ENCODE measurements at places on chromosomes 2 and 18.

GRCh38 chr2:159285929-159286708 lies at the start of gene WDSUB1:
Gene WDSUB1, minus strand, starts transcription at chr2:159286703. Its CDS starts 3,634 bp downstream, at chr2:159283069.
- H3K27me3 ChIP-seq: no peaks in the 10 kb centered on the region
- peak within 1 kb of the TSS; percentile 87 for H3K27ac ChIP-seq
- DNase-seq: peak; percentile 71
- H3K36me3 ChIP-seq: peaks cover 7% of the 10 kb centered on the region
- peak within 1 kb of the TSS; percentile 78 for H3K4me3 ChIP-seq
- peaks cover 4% of the 10 kb centered on the region for H3K4me1 ChIP-seq

GRCh38 chr2:190408538-190409271 lies 550 bp downstream of the MFSD6 start:
- H3K27me3 ChIP-seq: no peaks in the 10 kb centered on the region
- peaks cover 6% of the 10 kb centered on the region for H3K4me1 ChIP-seq
- peak overlapping the region; percentile 70 for H3K27ac ChIP-seq
- peak overlapping the region; percentile 73 for H3K4me3 ChIP-seq
- peak; percentile 73 for DNase-seq
- H3K36me3 ChIP-seq: no peaks in the 10 kb centered on the region

- no peak overlapping the region for H3K4me3 ChIP-seq
- no peaks in the 10 kb centered on the region for H3K4me1 ChIP-seq
- no peak for DNase-seq
- H3K36me3 ChIP-seq: no peaks in the 10 kb centered on the region
- H3K27ac ChIP-seq: no peak overlapping the region
- no peaks in the 10 kb centered on the region for H3K27me3 ChIP-seq
Observed at GRCh38 chr2:157897106-157897971, 21.2 kb upstream of the ACVR1 start.

DNA sequence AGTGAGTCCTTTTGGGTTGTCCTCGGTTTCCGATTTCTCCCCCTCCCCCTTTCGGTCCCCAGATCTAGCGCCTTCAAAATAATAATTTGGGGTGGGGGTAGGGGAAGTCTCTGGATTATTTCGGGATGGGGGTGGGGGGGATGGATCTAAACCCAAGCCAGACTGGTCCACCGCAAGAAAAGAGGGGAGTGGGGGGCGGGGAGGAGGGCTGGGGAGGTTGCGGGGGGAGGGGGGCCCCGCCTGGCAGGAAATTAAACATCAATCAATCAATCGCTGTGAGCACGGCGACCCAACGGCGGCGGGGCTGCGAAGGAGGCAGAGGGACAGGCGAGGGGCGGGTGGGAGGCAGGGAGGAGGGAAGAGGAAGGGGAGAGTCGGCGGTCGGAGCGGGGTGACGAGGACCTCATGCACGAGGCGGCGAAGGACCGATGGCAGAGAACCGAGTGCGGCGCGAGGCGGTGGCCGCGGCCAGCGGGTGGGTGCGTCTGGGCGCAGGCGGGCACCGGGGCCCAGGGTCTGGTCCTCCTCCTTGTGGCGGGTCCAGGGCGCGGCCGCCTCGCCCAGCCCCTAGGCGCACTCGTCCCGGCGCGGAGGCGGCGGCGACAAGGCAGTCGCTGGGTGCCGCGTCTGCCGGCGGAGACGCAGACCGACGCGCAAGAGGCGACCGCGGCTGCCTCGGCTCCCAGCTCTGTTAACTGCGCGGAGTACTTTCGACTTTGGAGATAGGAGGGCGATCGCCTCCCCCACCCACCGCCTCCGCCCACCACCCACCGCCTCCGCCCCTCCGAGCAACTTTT lies 468 bp upstream of the SATB2 start:
- peaks cover 38% of the 10 kb centered on the region for H3K4me1 ChIP-seq
- no peaks in the 10 kb centered on the region for H3K36me3 ChIP-seq
- DNase-seq: no peak
- H3K27ac ChIP-seq: peak overlapping the region; percentile 86
- H3K4me3 ChIP-seq: peak overlapping the region; percentile 83

DNA sequence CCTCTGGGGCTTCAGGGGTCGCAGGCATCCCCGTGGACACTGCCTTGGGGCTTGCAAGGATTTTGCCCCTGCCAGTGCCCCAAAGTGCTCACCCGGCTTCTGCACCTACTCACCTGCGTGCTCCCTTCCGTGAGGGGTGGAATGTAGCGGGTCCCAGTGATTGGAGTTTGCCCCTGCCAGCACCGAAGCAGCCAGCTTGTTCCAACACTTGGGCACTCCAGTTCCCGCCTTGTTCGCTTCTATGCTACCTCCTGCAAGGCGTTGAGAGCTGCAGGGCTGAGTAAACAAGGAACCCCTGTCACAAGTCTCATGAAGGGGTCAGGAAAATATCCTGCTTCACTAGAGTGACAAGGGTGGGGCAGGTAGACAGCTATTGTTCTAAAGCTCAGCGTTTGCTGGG lies 631.5 kb downstream of the EPHA4 start:
- no peaks in the 10 kb centered on the region for H3K36me3 ChIP-seq
- no peak overlapping the region for H3K27ac ChIP-seq
- H3K4me3 ChIP-seq: no peak overlapping the region
- no peaks in the 10 kb centered on the region for H3K4me1 ChIP-seq
- DNase-seq: no peak

- no peaks in the 10 kb centered on the region for H3K27me3 ChIP-seq
- peak overlapping the region; percentile 47 for H3K27ac ChIP-seq
- H3K4me3 ChIP-seq: no peak overlapping the region
- H3K36me3 ChIP-seq: no peaks in the 10 kb centered on the region
Observed at GRCh38 chr2:696999-697627, 19.9 kb upstream of the TMEM18 start.

DNA sequence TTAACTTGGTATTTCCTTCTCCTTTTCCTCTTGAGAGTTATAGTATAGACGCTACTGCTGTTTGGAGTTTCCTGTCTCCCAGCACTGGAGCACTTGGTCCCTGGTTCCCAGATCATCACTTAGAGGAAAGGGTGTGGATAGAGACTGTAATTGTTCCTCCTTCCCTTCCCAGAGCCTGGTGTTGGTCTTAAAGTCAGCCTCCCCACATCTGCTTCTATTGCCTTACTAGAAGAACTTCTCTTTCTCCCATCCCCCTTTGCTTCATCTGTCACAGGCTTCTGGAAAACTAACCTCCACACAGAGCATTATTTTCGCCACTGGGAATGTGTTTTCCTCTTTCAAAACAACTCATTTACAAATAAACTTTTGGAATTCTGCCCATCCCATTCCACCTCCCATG lies 131.0 kb downstream of the CCDC85A start:
- H3K36me3 ChIP-seq: no peaks in the 10 kb centered on the region
- no peak for DNase-seq
- no peak overlapping the region for H3K27ac ChIP-seq
- H3K4me3 ChIP-seq: no peak overlapping the region
- no peaks in the 10 kb centered on the region for H3K27me3 ChIP-seq

GRCh38 chr2:64743739-64744330 lies 90.1 kb upstream of the SERTAD2 start:
- H3K4me3 ChIP-seq: no peak overlapping the region
- H3K4me1 ChIP-seq: peaks cover 15% of the 10 kb centered on the region
- no peaks in the 10 kb centered on the region for H3K36me3 ChIP-seq
- H3K27me3 ChIP-seq: no peaks in the 10 kb centered on the region

DNA sequence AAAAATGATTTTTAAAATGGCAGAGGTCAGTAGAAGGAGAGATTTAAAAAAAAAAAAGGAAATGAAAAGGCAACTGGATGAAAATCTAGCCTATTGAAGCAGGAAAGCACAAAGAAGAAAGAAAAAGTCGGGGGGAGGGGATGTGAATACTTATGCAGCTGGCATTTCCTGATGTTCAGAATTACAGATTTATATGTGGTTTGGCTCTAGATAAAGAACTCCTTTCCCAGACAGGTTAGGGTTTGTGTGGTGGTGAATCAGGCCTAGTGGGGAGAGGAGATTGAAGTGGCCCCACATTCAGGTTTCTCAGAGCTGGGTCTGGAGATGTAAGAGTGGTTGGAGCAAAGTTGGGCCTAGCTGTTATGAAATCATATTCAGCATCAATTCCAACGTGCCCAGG lies 394.4 kb downstream of the FIGN start:
- no peaks in the 10 kb centered on the region for H3K4me1 ChIP-seq
- H3K27ac ChIP-seq: no peak overlapping the region
- no peaks in the 10 kb centered on the region for H3K27me3 ChIP-seq
- no peak for DNase-seq

- H3K36me3 ChIP-seq: no peaks in the 10 kb centered on the region
- H3K4me1 ChIP-seq: peaks cover 3% of the 10 kb centered on the region
- DNase-seq: no peak
Observed at GRCh38 chr2:118806797-118807667, 40.4 kb downstream of the EN1 start.

- H3K27ac ChIP-seq: no peak overlapping the region
Observed at GRCh38 chr2:136060416-136060815, 57.5 kb downstream of the CXCR4 start.

GRCh38 chr2:55611997-55612396 lies 5.4 kb downstream of the PPP4R3B start:
- no peaks in the 10 kb centered on the region for H3K4me1 ChIP-seq
- H3K27me3 ChIP-seq: no peaks in the 10 kb centered on the region
- no peak overlapping the region for H3K4me3 ChIP-seq
- H3K36me3 ChIP-seq: peaks cover 32% of the 10 kb centered on the region
- no peak overlapping the region for H3K27ac ChIP-seq

- H3K4me3 ChIP-seq: no peak overlapping the region
- no peak overlapping the region for H3K27ac ChIP-seq
- H3K27me3 ChIP-seq: peaks cover 64% of the 10 kb centered on the region
- H3K36me3 ChIP-seq: no peaks in the 10 kb centered on the region
- peaks cover 15% of the 10 kb centered on the region for H3K4me1 ChIP-seq
Observed at GRCh38 chr2:26558271-26559043, 80.5 kb upstream of the OTOF start.

- no peak overlapping the region for H3K27ac ChIP-seq
- DNase-seq: no peak
- H3K4me3 ChIP-seq: no peak overlapping the region
- H3K4me1 ChIP-seq: no peaks in the 10 kb centered on the region
- no peaks in the 10 kb centered on the region for H3K27me3 ChIP-seq
Observed at GRCh38 chr2:109355192-109355843, 226.3 kb downstream of the SH3RF3 start.

DNA sequence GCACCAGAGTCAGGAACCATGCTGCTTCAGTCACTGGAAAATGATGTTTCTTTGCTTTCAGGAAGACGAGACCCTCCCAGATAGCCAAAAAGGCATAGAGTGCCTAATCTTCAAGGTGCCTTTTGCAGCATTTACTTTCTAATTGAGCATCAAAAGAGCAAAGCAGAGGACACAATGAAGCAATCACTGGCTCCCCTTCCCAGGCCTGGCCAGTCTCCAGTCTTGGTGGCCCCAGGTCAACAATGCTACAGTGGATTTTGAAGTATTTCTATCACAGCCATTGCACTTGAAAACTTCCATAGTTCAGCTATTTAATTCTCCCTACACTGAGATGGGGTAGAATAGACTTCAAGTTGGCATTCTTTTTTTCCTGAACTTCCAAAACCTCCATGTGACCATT lies 15.4 kb downstream of the ZBTB7C start:
- no peak for DNase-seq
- no peak overlapping the region for H3K27ac ChIP-seq
- H3K36me3 ChIP-seq: no peaks in the 10 kb centered on the region
- no peak overlapping the region for H3K4me3 ChIP-seq
- H3K27me3 ChIP-seq: no peaks in the 10 kb centered on the region

DNA sequence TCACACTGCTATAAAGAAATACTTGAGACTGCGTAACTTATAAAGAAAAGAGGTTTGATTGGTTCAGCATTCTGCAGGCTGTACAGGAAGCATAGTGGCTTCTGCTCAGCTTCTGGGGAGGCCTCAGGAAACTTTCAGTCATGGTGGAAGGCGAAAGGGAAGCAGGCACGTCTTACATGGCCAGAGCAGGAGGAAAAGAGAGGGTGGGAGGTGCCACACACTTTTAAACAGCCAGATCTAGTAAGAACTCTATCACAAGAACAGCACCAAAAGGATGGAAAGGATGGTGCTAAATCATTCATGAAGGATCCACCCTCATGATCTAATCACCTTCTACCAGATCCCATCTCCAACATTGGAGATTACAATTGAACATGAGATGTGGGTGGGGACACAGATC lies 145.5 kb upstream of the OSR1 start:
- no peaks in the 10 kb centered on the region for H3K27me3 ChIP-seq
- H3K4me3 ChIP-seq: no peak overlapping the region
- H3K36me3 ChIP-seq: no peaks in the 10 kb centered on the region
- no peak for DNase-seq
- no peak overlapping the region for H3K27ac ChIP-seq

DNA sequence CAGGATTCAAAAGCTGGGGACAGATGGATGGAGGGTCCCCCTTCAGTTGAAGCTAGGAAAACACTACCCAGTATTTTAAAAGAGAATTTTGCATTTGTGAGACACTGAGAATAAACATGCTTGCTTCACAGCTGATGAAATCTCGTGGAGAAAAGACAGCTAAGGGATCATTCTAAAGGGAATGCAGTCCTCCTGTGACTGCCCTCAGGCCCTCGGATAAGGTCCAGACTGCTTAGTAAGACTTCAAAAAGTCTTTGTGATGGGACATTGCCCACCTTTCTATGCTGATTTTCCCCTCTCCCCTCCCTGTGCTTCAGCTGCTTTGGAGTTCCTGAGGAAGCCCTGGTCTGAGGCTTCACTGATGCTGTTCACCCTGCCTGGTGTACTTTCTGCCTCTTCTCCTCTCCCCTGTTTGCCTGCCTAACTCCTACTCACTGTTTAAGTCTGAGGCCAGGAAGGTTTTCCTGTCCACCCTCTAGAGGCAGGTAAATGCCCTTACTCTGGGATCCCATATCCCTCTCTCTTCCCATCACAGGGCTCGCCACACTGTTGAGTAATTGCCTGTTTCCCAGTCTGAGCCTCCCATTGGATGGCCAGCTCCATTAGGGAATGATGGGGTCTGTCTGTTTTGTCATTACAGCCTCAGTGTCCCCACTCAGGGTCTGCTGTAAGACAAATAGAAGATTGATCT lies 26.6 kb downstream of the POLE4 start:
- H3K36me3 ChIP-seq: peaks cover 12% of the 10 kb centered on the region
- H3K27me3 ChIP-seq: no peaks in the 10 kb centered on the region
- H3K4me3 ChIP-seq: no peak overlapping the region

- DNase-seq: no peak
- no peaks in the 10 kb centered on the region for H3K27me3 ChIP-seq
- H3K36me3 ChIP-seq: no peaks in the 10 kb centered on the region
- no peaks in the 10 kb centered on the region for H3K4me1 ChIP-seq
- no peak overlapping the region for H3K27ac ChIP-seq
Observed at GRCh38 chr2:235621736-235622135, 127.9 kb downstream of the AGAP1 start.

GRCh38 chr2:234163510-234164045 lies 113.1 kb downstream of the SPP2 start:
- no peak for DNase-seq
- no peaks in the 10 kb centered on the region for H3K36me3 ChIP-seq
- H3K27me3 ChIP-seq: no peaks in the 10 kb centered on the region
- H3K4me1 ChIP-seq: no peaks in the 10 kb centered on the region

GRCh38 chr2:10274376-10274775 lies 28.3 kb upstream of the HPCAL1 start:
- peak; percentile 32 for DNase-seq
- no peaks in the 10 kb centered on the region for H3K36me3 ChIP-seq

GRCh38 chr18:48828691-48829442 lies 121.9 kb downstream of the SMAD7 start:
- no peaks in the 10 kb centered on the region for H3K27me3 ChIP-seq
- peak; percentile 21 for DNase-seq
- peak overlapping the region; percentile 89 for H3K27ac ChIP-seq
- H3K4me1 ChIP-seq: peaks cover 11% of the 10 kb centered on the region
- no peaks in the 10 kb centered on the region for H3K36me3 ChIP-seq

- no peak for DNase-seq
- no peak overlapping the region for H3K4me3 ChIP-seq
- peaks cover 85% of the 10 kb centered on the region for H3K4me1 ChIP-seq
- no peaks in the 10 kb centered on the region for H3K27me3 ChIP-seq
Observed at GRCh38 chr2:33204945-33205344, 258.2 kb downstream of the LTBP1 start.

All from tibial artery (tissue), 4 donors.